ENCODE measurements at places on chromosomes 13 and 19.

- no peak for DNase-seq
Observed at GRCh38 chr13:51034906-51035305, 76.2 kb downstream of the C13orf42 start.

GRCh38 chr19:5052515-5052914 is 83.6 kb downstream of the KDM4B start:
- no peak for DNase-seq

DNA sequence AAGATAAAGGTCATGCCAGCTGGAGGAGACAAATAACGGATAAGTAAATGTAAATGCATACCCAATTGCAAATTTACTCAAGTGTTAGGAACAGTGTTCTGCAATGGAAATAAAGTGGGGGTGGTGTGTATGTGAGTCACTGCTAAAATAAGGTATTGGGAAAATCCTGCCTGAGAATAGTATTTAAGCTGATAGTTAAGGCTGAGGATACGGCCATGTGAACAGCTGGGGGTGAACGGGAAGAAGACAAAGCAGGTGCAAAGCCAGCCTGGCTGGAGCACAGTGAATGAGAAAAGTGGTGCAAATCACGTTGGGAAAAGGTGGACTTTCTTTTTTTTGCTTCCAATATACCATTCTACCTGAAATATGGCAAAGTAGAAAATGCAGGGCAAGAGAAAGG is 242.4 kb upstream of the SLC10A2 start:
- DNase-seq: no peak

GRCh38 chr13:79870123-79870522 is 389.2 kb downstream of the NDFIP2 start:
- no peak for DNase-seq

- no peak for DNase-seq
Observed at GRCh38 chr13:102097708-102098107, 304.1 kb downstream of the FGF14 start.

DNA sequence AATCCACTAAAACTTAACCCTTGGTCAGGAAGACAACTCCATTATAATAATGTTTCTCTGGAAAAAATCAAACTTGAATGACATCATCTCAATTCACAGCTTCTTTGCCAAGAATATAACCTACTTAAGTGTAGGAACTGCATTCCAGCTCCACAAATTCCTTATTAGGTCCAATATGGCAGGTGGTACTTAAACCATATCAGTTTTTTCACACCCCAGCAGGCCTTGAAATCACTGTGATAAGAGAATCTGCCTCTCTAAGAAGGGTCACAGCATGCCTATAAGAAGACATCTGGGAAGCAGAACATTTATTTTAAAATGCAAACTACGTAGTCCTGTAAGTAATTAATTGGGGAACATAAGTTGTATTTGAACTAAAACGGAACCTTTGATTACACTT is 687.8 kb downstream of the DIAPH3 start:
- no peak for DNase-seq

DNA sequence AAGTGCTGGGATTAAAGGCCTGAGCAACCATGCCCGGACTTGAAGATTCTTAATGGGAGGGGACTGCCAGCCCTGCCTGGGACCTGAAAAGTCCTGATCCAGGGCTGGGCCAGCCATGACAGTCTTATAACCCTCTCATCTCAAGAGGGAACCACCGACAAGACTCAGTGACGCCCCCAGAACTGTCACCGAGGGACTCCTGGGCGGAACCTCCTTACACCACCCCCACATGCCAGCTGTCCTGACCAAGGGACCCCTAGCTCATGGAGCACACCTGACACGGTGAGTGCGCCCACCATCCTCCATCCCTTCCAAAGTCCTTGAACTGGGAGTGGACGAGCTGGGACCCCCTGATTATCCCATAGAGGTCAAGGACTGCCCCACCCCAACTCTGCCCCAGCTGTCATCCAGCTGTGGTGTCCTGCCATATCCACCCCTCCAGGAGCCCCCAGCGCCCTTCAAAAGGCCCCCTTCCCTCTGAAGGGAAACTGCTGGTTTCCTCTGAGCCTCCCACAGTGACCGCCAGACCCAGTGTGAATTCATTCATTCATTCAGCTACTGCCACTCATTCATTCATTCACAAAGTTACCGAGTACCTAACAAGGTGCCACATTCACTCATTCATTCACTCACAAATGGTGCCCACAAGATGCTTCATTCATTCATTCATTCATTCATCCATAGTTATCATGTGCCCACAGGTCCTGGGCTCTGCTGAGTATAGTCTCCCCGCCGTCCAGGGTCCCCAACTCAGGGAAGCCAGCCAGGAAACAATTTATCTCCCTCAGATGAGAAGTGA is 3.7 kb downstream of the NDUFA11 start:
- DNase-seq: no peak

DNA sequence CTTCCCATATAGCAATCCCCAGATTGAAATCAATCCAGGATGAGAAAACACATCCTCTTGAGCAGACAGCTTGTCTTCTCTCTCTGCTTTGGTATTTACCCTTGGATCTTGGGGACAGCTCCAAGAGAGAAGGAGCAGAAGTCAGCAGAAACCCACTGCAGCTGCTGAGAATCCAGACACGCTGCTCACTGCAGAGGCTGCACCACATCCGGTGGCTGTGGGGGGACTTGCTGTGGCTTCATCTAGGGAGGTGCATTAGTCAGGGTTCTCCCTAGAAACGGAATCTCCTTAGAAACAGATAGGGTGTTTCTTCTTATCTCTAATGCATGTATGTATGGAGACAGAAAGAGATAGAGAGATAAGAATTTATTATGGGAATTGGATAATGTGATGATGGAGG is 2.7 kb downstream of the CYP4F12 start:
- no peak for DNase-seq

GRCh38 chr13:111920306-111920931 is 146.5 kb upstream of the SOX1 start:
- DNase-seq: no peak

GRCh38 chr13:29958476-29958875 is 108.1 kb upstream of the UBL3 start:
- no peak for DNase-seq

- no peak for DNase-seq
Observed at GRCh38 chr13:30708541-30708940, 26.8 kb upstream of the ALOX5AP start.

DNA sequence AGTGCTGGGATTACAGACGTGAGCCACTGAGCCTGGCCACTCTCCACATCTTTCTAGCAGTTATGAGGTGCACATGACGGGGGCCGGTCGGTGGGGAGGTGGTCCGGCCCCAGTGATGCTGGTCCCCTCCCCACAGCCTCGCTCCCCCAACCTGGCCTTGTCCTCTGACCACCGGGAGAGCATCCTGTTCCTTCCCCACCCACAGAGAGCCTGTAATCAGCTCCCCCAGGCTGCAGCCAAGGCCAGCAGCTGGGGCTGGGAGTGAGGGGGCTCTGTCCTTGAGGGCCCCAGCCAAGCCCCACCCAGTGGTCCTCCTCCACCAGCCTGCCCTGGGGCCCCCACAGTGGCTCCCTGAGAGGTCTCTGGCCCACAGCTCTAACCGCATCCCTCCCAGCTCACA is 3.0 kb upstream of the INSL3 start:
- no peak for DNase-seq

GRCh38 chr19:920051-920864 is 3.1 kb downstream of the KISS1R start:
- DNase-seq: no peak
